ENCODE measurements at places on chromosomes 3 and 15.

- DNase-seq: no peak
These were observed 50.0 kb upstream of the TSC22D2 start for GRCh38 chr3:150357923-150358607.

DNA sequence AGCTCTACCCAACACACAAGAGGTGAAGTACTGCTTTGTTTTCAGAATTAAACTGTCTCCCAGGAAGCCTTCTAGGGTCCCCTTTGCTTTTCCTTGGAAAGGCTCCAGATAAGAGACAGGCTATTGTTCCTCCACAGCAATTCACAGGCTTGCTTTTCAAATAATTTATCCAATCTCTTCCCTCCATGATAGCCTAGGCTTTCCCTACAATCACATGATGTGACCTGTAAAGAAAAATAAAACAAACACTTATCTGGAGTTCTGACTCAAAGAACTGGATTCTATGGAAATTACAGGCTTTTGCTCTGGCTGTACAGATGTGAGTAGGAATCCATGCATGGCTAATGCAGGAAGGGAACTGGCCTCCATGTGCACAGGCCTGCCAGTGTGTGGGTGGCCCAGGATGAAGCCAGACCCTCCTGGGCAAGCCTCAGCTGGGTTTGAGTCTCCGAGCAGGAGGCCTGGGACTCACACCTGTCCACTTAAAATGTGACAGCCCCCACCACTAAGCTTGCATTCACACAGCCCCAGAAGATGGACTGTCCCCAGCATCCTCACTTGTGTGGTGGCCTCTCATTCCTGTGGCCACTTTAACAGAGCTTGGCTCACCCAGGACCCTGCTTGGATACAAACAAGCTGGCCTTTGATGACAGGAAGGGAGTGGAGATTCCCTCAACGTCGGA is 75.8 kb upstream of the LEKR1 start:
- DNase-seq: no peak

- no peak for DNase-seq
These were observed 56.8 kb downstream of the ZNF148 start for GRCh38 chr3:125318167-125318865.

GRCh38 chr3:44031387-44032380 is 210.0 kb upstream of the TOPAZ1 start:
- DNase-seq: no peak

DNA sequence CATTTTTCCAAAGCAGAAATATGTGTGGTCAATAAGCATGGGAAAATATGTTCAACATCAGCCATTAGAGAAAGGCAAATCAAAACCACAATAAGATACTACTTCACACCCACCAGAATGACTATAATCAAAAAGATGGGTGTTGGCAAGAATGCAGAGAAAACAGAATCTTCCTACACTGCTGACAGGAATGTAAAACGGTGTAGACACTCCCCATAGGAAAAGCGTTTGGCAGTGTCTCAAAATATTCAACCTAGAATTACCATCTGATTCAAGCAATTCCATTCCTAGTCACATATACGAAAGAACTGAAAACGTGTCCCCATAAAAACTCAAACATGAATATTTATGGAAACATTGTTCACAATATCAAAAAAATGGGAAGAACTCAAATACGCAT is 123.3 kb downstream of the ADAMTS17 start:
- no peak for DNase-seq

GRCh38 chr3:44628716-44629115 is 3.9 kb downstream of the ZNF197 start:
- no peak for DNase-seq

- DNase-seq: peak; percentile 32
These were observed 1.3 kb downstream of the RYK start for GRCh38 chr3:134249296-134249841.

GRCh38 chr15:64133623-64134344 is 17.7 kb upstream of the SNX22 start:
- no peak for DNase-seq

DNA sequence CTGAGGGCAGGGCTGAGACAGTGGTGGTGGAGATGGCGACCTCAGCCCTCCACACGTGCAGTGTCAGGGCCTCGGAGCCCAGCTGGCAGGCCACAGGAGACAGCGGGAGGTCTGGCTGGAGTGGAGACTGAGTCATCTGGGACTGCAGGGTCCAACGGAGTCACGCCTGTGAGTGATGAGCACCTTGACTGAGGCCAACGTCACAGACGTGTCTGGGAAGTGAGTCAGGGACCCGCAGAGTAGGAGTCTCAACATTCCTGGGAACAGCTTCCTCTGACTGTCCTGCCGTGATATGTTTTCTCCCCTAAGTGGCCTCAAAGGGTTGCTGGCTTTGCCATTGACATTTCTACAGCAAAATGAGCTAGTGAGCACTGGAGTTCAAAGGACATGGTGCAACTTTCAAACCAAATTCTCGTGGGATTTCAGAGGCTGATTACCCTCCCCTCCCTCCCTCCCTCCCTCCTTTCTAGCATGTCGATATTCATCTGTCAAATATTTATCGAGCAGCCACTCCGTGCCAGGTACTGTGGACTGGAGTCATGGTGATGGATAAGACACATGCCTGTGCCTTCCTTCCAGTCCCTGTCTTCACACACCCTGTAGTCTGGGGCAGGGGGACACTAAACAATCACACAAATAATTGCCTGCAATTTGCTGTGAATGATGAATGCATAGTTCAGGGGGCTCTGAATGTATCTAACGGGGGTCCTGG is 53.3 kb upstream of the AMOTL2 start:
- no peak for DNase-seq

- peak; percentile 84 for DNase-seq
These were observed 15.0 kb downstream of the PTH1R start for GRCh38 chr3:46892285-46893145.

GRCh38 chr15:77533578-77534430 is 98.9 kb downstream of the LINGO1 start:
- DNase-seq: no peak

- DNase-seq: no peak
These were observed 137.4 kb downstream of the STT3B start for GRCh38 chr3:31670136-31670535.

- no peak for DNase-seq
These were observed 246.6 kb downstream of the IL20RB start for GRCh38 chr3:137204409-137204808.

GRCh38 chr3:151318991-151319390 is 2.4 kb upstream of the GPR87 start:
- DNase-seq: no peak

DNA sequence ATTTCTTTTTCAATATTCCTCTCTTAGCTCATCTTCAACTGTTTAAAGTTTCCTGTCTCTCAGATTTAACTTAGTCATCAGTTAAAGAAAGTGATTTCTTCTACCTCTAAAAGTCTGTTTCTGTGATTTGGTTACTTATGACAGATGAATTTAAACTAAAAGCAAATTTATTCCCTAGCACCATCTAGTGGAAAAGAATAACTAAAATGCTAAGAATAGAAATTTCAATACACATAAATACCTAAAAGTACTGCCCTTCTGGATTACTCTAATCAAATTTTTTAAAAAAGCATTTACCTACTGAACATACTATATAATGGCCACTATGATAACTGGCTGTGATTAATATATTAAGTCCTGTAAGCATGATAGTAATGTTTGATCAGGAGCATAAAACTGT is 14.0 kb upstream of the ZCWPW2 start:
- DNase-seq: no peak

DNA sequence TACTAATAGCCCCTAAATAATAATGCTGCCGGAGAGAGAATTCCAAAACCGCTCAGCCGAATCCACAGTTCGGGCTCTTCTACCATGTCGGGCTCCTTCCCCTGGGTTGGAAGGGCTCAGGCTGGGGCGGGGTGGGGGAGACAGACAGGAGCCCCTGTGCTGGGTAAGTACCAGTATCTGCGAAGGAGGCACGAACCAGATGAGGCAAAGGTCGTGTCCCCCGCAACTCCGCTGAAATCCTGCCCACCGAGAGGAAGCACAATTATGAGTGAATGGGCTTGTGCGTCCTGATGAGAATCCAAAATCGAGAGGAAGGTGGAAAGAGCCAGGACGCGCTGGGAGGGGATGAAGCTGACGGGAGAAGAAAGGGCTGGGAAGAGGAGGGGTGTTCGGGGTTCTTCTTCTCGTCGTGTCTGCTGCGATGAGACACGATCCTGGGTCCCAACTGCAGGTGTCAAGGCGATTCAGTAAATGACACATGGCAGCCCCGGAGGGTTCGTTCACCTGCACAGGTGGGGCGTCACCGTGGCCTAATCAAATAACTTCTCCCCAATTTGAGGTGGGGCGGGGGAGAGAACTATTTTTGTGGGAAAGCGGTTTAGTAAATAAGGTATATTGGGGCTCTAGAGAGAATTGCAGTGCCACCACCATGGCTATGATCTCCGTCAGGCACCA is 707 bp upstream of the FAM81A start:
- DNase-seq: no peak
